GM23248 (cell line): ENCODE measurements at places on chromosomes 2 and 18. TPM values are rescaled to one million over a fixed set of nuclear protein-coding genes. Genes with fewer than 3 reads are reported as not detected.

FECH gene
- 25.4 and 56.8 TPM in 2 replicates for total RNA-seq

C1GALT1C1L gene
- total RNA-seq: not detected in 2 replicates

TMEM169 gene
- total RNA-seq: under 0.01 TPM in 1 of 2 replicates, not detected in the other

OTX1 gene
- 0.25 TPM in 1 of 2 replicates, not detected in the other for total RNA-seq

GKN2 gene
- total RNA-seq: not detected in 2 replicates

DSG4 gene
- not detected in 2 replicates for total RNA-seq

DNA sequence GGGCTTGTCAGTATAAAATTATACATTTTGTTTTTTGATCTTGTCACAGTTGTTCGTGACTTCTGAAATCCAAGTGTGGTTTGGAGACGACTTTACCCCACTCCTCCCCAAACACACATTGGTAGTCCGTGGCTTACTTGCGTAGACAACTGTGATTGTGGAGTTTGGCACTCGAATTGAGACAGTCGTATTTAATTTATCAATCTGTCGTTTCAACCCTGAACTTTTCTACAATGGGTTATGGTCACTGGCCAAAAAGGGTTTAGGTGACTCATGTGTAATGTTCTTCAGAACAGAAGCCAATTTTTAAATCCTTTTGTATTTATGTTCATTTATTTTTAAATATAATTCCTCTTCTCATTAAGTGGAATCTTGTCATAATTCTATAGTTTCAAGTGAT, 129.9 kb downstream of the SPTBN1 start:
- DNase-seq: peak; percentile 40

- no peak for DNase-seq
Measured at GRCh38 chr2:222300726-222301052, 1.9 kb upstream of the PAX3 start.

DNA sequence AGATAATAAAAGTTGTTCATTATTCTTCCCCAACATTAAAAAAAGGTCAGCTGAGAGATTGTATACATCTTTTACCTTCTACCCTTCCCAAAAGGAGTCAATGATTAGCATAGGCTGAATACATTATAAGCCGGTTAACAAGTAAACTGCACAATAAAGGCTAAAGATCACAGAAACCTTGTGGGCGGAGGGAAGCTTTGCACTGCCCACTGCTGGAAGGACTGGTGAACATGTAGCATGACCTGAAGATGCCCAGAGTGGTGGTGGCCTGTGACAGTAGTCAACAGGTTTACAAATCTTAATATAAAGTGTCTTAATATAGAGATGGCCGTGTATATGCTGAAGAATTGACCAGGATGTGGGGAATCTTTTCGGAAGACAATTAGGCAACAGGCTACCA, 35.6 kb downstream of the ARL5A start:
- DNase-seq: no peak

DNA sequence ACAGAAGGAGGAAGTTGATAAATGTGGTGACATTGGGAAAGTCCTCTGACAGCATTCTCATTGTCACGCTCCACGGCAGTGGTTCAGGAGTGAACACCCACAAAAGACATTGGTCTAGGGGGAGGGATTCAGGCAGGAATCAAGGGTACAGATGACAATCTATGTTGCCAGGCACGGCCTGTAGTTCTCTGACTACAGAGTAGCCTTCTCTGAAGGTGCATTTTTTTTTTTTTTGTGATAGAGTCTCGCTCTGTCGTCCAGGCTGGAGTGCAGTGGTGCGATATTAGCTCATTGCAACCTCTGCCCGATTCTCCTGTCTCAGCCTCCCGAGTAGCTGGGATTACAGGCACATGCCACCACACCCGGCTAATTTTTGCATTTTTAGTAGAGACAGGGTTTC, 7.4 kb upstream of the MOB1A start:
- DNase-seq: no peak

DNA sequence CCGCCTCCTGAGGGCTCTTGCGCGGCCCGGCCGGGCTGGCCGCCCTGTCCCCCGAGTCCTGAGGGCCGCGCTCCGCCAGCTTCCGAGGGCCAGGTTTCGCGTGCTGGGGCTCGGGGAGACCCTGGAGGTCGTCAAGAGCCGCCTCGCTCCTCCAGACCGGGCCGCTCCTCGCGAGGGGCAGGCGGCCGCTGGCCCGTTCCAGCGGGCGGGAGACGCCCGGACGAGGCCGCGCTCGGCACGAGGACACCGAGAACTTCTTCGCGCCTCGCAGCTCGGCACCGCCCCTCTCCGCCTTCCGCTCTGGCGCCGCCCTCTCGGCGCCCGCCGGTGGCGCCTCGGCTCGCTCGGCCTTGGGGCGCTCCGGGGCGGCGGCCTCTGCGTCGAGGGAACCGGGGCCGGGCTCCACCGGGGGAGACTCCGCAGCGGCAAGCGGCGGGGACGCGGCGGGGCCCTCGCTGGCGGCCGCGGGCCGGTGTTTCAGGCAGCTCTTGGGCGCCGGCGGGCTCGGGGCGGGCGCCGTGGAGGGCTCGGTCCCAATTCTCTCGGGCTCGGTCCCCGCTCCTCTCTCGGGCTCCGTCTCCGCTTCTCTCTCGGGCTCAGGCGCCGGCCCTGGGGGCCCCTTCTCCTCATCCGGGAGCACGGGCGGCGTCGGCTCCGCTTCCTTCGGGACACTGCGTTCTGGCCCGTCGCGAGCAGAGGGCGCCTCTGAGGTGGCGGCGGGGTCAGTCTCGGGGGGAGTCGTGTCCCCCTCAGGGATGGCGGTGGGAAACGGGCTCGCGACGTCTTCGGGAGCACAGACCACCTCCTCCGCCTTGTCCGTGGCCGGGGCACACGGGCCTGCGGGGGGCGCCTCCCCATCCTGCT, 91.6 kb upstream of the MGAT4A start:
- DNase-seq: peak; percentile 46

GRCh38 chr2:62817348-62817747, 111.8 kb downstream of the EHBP1 start:
- peak; percentile 30 for DNase-seq

DNA sequence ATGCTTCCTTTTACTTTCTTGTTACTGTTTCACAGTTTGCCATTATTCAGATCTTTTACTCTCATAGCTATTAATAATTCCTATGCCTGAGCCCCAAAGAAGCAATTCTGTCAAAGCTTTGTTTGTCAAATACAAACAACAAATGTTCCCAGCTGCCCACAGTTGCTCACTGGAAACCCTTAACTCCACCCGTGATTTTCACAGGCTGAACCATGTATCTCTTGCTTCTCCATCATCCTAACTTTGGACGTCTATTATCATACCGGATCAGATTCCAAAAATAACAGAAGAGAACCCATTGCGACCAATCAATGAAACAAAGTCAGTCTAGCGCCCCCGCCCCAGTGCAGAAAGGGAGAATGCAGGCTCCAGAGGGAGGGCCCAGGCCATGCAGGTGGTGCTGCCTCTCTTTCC, 24.2 kb downstream of the COLEC12 start:
- DNase-seq: no peak

DNA sequence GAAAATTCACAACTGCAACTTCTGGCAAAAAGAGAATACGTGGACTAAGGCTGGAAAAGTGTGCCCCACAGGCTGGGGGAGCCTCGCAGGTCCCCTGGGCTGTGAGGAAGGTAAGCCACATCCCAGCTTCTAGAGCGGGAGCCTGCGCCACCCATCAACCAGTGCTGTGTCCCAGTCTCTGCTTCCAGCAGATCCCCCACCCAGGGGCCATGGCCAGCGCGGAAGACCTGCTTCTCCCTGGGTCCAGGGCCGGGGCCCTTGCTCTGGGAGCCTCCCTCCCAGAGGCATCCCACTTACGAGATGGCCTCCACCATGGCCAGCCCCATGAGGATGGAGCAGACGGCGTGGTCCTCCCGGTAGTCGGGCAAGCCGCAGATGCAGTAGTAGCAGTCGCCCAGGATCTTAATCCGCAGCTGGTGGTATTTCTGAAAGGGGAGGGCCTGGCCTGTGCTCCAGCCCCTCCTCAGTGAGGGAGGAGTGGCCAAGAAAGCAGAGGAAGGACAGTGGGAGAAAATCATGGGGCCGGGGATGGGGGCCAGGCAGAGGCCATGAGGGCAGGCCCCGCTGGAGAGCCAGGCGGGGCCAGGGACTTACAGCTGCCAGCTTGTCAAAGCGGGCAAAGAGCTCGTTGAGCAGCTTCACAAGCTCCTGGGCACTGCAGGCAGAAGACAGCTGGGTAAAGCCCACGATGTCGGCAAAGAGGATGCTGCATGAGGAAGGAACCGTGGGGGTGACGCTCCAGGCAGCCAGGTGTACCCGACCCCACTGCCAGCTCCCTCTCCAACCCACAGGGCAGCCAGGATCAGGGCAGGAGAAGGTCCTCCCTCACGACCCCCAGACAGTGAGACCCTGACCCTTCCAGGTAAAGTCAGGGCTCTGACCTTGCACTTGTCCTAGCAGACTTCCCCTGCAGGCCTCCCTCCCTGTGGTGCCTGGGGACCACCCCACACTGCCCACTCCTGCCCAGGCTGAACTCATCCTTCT, 48.0 kb downstream of the CENPO start:
- DNase-seq: no peak

DNA sequence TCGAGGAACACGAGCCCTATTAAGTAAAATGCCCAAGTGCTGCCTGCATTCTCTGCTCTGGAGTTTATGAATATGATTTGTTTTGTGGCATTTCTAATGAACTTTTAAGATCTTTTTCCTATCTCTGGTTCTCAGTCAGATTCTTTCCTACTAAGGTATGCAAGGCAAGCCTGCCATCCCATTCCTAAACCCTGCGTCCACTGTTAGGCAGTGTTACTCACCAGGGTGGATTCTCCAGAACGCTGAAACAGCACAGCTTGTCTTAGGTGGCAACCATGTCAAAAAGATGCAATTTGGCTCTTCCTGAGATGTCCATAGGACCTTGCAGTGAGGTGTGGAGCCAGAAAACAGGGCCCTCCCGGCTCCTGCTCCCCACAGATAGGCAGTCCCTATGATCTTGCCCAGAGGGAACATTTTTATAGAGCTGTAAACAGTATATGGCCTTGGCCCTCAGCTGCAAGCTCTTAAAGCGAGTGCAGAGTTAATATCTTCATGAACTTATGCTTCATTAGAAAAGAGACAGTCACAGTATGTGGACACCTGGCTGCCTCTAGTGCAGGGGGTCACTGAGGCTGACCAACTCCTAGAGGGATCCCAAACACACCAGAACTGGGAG, 84.4 kb downstream of the TPGS2 start:
- peak; percentile 77 for DNase-seq

DNA sequence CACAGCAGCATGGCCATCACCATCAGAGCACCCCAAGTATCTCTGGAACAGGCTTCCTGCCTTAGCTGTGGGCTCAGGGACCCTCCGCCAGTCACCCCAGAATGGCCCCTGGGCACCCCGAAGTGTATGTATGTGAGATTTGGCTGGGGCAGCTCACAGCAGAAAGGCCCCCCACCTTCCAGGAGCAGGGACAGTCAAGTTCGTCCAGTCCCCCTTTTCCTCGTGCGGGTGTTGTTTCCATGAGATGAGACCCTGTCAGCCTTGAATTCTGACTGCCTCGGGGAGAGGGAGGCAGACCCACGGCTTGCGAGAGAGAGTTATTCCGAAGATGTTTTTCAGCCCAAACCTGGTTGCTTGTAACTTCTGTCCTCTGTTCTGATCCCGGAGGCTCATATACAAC, 290.9 kb upstream of the HDAC4 start:
- no peak for DNase-seq

DNA sequence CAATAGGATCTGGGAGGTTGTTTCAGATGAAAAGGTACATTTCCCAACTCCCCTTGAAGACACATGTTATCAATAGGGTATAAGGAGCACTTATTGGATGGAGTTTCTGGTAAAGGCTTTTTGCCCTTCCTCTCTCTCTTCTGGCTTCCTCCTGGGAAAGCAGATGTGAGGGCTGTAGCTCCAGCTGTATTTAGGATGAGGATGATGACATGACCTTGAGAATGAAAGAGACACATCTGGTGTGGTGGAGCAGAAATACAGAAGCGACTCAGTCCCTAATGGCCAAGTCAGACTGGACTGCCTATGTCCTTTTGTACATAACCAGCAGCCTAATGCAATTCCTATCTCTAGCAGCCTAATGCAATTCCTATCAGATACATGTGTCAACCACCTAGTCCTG, 100.9 kb upstream of the NXPH2 start:
- no peak for DNase-seq

- no peak for DNase-seq
Measured at GRCh38 chr18:5912566-5912965, 17.2 kb upstream of the TMEM200C start.

GRCh38 chr2:203453858-203454451, 81.1 kb downstream of the RAPH1 start:
- DNase-seq: peak; percentile 73

- peak; percentile 62 for DNase-seq
Measured at GRCh38 chr18:47191961-47192360, 15.8 kb upstream of the IER3IP1 start.

DNA sequence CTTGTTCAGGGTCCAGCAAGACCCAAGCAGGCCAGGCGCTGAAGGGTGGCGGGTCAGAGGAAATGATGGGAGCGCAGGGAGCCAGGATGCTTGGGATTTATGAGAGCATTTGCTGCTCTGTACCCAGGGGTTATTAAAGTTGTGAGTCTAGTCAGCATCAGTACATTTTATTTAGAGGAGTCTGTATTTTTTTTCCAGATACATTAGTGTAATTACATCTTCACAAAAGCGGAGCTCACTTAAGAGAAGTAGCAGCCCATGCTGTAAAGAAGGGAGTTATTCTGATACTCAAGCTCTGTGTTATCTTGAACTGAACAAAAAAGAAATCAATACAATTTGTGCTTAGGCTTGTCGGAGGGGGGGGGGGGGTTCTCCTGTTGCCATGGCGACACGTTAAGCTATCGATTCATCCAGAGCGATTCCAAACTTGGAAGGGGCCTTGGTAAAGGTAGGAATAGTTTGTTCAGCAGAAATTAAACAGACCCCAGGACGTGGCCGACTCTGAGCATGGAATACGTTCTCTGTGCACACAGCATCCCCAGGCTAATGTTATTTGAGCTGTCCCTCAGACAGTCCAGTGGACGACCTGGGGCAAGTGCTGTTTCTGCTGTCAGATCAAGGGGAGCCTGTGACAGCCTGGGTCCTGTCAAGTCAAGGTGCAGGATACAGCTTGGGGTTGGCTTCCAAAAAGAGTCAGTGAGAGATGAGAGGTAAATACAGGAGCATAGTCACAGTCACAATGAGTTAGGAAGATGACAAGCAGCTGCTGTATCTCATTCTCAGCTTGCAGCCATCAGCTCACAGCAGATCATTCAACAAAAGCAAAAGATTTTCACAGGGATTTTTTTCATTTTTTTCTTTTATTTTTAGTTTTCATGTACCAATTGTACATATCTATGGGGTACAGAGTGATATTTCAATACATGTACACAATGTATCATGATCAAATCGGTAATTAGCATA, 387.6 kb downstream of the DCDC2C start:
- no peak for DNase-seq

- DNase-seq: no peak
Measured at GRCh38 chr18:1976484-1976883, 594.8 kb downstream of the METTL4 start.
